ENCODE measurements at places on chromosomes 1 and 21.

GRCh38 chr1:29237129-29237821, 953 bp downstream of the PTPRU start:
- DNase-seq: peak; percentile 75

DNA sequence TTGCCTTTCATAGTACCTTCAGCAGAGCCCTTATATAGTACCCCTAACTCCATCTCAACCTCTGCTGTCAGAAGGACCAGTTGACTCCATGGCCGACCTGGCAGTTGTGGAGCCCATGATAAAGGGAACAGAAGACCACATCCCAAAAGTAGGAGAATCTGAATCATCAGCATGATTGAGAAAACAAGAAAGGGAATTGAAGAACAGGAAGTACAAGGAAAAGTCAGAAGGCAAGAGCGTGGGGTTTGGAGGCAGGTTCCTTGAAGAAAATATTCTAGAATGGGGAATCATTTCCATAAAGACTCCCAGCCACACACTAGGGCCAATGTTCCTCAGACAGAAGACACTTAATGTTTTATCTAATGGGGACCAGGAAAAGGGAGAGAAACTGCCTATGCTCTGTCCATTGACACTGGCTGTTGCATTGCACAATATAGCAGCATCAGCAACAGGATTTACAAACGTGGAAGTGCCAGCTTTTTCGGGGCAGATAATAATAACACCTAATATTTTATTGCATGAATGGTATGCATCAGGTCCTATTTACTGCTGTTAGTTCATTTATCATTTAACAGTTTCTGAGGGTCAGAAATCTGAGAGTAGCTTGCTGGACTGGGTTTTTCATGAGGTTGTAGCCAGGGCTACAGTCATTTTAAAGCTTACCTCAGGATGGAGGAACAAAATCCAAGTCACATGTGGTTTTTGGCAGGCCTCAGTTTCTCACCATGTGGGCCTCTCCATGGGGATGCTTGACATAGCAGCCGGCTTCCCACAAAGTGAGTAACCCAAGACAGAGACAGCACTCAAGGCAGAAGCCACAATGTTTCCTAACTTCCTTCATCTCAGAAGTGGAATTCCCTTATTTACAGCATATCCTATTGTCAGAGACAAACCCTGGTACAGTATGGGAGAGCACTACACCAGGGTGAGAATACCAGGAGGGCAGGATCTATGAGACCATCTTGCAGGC, 483.4 kb downstream of the PLPP3 start:
- peak; percentile 94 for DNase-seq

- DNase-seq: no peak
Observed at GRCh38 chr1:169043823-169044222, 62.7 kb upstream of the ATP1B1 start.

- peak; percentile 4 for DNase-seq
Observed at GRCh38 chr1:245332513-245332912, 177.7 kb downstream of the KIF26B start.

GRCh38 chr1:223020770-223021169, 122.3 kb downstream of the TLR5 start:
- DNase-seq: no peak

GRCh38 chr1:15345705-15346345, 63.9 kb upstream of the EFHD2 start:
- no peak for DNase-seq

DNA sequence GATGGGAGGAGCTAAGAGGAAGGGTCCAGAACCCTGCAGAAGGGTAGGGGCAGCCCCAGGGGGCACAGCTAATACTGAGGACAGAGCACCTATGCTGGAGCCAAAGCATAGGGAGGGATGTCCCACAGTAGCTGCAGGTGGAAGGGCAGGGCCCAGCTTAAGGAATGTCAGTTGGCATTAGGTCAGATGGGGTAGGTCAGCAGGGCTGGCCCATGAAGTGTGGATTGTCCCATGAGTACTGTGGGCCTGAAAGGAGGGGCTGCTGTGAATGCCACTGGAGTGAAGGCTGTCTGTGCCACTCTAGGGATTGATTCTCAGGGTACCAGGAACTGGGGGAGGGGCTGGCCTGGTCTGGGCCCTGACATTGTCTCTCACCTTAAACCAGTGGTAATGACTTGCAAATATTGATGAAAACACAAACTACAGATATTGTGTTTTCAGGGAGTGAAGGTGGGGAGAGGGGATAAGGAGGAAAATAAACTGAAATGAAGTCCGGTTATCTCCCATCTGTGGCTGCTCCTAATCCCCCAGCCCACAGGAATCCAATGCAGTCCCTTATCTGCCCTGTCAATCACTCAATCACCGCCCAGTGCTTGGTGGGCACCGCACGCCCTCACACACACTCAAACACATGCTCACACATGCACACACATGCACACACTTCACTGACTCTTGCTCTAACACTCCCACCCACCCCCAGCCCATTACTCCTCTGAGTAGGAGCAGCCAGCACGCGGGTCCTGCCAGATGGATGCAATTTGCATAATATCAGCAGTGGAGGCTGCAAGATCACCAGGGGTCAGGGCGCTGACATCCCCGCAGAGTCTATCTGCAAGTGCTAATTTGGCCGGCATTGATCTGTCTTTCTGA, 27.8 kb downstream of the DMAP1 start:
- no peak for DNase-seq

DNA sequence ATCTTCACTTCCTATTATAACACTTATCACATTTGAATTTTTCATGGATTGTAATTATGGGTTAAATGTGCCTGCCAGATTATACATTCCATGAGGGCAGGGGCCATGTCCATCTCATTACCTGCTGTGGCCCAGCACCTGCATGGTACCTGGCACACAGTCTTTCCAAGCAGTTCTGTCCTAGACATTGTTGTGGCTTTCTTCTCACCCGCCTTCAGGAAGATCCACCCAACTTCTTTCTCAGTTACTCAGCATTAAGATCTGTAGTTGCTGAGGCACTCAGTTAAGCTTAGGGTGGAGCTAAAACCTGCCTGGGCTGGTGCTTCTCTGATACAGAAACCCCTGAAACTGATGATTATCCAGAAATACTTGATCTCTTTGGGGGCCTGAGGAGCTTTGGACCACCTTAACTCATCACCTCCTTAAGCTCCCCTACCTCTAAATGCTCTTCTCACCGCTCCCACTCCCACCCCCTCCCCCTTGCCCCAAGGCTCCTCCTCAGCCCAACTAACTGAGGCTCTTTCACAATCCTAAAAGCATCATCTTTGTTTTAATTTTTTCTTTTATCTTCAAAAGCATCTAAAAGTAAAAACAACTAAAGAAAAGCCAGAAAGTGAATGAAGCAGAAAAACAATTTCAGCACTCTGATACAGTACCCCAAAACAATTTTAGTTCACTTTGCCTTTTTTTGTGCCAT, 190.6 kb downstream of the FGGY start:
- no peak for DNase-seq

DNA sequence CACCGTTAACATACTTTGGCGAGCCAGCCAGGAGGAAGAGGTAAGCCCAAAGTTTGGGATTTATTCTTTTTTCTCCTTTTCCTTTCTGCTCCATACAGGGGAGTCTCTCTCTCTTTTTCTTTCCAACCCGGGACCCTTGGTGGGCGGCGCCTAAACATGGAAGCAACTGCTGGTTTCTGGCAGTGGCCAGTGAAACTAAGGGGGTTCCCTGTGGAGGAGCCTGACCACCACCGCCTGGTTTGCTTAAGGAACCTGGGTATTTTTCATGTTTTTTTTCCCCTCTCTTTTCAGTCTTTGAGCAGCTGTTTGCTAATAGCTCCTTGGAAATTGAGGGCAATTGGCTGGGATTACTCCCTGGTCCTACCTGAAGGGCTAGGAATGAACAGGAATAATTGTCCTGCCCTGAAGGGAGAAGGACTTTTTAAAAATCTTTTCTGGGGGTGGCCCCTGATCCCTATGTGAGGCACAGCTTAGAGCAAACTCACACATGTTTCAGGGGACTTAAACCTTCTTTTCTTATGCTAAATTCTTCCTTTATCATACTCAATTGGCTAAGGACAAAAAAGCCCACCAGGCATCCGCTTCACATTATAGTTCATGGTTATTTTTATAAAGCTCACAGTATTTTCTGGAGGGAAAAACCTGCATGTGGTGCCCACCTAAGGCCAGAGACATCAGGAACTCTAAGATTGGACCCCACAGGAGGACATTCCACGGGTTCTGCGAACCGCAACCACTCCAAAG, 61.3 kb upstream of the PLD5 start:
- DNase-seq: no peak

DNA sequence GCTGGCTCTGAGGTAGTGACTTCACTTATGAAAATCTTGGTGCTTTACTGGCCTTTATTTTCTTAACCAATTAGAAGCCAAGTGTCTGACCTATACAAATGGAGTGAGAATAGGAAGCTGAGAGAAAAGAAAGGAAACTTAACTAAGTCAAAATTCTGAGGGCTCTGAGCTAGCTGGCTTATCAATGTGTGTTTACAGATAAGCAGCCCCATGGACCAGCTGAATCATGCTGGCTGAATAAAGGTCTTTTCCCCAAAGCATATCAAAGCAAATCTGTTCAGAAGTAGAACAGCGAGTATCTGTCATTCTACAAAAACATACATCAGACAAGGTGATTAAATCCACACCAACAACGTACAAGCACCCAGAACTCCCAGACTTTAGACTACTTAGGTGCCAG, 117.2 kb downstream of the BRINP2 start:
- no peak for DNase-seq

DNA sequence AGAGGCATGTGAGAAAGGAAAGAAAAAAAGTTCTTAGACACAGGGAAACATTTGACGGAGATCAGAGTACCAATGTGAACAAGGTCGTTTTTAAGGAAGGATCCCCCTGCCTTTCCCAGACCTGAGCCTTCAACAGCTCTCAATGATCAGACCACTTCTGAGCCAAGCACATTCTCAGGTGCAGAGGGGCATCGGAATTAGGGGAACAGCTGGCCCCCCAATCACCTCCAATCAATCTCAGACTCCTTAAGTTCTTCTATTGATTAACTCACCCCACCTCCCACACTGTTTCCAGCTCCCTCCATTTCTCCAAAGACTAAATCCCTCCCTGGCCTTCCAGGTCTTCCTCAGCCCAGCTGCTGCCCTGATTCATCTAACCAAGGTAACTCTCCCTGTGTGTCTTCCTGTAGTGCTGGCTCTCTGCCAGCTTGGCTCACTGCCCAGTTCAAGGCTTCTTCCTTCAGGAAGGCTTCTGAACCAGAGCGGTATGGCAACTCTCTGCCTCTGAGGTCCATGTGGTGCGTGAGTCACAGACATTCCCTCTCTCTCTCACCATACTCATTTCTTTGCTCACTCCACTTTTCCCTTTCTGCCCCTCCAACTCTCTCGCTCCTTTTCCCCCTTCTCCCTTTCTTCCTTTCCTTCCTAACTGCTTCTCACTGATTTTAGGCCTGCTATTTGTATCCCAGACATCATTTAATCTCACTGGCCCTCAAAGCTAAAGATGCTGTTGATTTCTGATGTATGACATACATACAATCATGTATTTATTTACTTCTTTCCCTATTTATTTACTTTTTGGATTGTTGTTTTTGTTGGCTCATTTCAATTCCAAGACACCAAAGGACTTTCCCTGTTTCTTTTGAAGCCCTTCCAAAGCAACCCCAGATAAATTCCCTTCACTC, 18.1 kb downstream of the CFAP45 start:
- DNase-seq: no peak

DNA sequence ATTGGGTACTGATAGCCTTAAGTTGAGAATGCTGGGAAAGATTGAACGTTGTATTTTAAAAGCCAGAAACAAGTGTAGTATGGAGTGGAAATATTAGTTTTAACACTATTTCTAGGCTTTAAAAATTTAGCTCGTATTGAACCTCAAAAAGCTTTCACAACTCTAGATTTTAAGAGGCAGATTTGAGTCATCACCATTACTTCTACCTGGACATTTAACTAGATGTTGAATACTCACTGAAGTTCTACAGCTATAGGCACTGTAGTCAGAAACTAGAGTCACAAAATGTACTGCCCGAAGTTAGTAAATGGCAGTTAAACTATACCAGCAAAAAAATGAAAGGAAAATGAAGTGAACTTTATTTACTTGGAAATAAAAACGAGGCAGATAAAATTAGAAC, 96.5 kb downstream of the NEK7 start:
- DNase-seq: no peak

- DNase-seq: no peak
Observed at GRCh38 chr1:47669081-47669585, 231.3 kb downstream of the FOXD2 start.

- DNase-seq: peak; percentile 55
Observed at GRCh38 chr1:65471213-65471833, 50.9 kb downstream of the LEPR start.

GRCh38 chr1:6504887-6505286, 13.4 kb upstream of the PLEKHG5 start:
- no peak for DNase-seq

DNA sequence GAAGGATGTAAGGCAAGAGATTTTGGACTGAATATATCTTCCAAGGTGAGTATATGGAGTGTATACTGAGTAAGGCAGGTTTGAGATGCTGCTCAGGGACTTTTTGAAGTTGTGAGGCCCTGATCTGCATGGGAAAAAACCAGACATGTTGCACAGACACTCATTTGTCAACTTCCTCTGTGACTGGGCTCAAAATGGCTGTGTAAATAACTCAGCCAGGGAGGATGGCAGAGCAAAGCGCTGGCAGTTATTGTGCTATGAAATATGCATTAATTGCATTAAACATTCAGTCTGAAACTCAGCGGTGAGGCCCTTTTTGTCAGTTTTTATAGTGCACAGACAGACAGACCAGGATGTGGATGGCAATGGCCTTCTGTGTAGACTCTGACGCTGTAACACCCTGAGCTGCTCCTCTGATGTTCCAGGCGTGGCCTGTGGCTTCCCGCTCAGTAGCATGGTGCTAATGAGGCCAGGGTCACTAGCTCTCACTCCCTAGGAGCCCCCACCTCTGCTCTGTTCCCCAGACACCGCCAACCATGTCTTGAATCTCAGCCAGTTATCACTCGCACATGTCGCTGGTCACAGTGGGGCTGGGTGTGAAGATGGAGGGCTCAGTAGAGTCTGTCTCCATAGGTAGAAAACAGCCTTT, 307.0 kb upstream of the PROX1 start:
- DNase-seq: no peak

DNA sequence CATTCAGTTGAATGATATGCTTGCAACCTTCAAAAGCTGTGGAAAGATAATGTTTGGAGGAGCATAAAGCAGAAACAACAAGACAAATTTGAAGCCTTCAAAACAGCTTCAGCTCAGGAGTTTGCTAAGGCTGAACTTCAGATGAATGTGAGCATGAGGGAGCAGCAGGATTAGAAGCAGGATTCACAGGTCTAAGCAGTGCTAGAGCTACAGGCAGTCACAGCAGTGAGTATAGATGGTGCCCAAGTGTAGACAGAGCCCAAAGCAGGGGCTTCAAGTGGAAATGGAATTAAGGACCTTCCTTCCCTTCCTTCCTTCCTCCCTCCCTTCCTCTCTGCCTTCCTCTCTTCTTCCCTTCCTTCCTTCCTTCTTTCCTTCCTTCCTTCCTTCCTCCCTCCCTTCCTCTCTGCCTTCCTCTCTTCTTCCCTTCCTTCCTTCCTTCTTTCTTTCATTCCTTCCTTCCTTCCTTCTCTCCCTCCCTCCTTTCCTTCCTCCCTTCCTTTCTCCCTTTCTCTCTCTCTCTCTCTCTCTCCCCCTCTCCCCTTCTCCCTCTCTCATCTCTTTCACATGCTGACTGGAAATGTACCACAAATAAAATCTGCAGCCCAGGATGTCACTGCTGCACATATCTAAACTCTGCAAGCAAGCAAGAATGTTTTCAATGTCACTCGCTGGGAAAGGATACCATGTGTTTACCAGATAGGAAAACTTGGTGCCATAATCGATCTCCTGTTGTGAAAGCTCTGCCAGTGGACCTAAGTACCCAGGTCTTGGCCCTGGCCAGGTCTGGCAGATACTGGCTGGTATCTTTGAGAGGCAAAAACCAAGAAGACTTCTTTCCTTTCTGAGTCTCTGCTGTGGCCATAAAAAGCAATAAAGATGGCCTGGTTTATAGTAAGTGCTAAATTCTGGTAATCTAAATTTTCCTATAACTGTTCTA, 13.1 kb upstream of the SLC30A10 start:
- DNase-seq: no peak
